ENCODE measurements at places on chromosomes 11 and 22.
A peak's percentile ranks its signal among the peaks of the same experiment; 100 is the strongest.

GRCh38 chr11:11243590-11244469, 109.2 kb downstream of the CSNK2A3 start:
- H3K36me3 ChIP-seq: peaks cover 6% of the 10 kb centered on the region
- DNase-seq: no peak
- no peaks in the 10 kb centered on the region for H3K4me1 ChIP-seq
- no peak overlapping the region for H3K4me3 ChIP-seq

- H3K4me1 ChIP-seq: peaks cover 24% of the 10 kb centered on the region
- no peaks in the 10 kb centered on the region for H3K27me3 ChIP-seq
- no peak for DNase-seq
- H3K27ac ChIP-seq: peak overlapping the region; percentile 96
These were observed 686 bp downstream of the LMF2 start for GRCh38 chr22:50506611-50507420.

- no peak overlapping the region for H3K4me3 ChIP-seq
- H3K27ac ChIP-seq: no peak overlapping the region
- peaks cover 24% of the 10 kb centered on the region for H3K36me3 ChIP-seq
- H3K4me1 ChIP-seq: no peaks in the 10 kb centered on the region
These were observed 19.7 kb upstream of the DNAJB13 start for GRCh38 chr11:73931039-73931645.

- H3K27me3 ChIP-seq: no peaks in the 10 kb centered on the region
- H3K36me3 ChIP-seq: no peaks in the 10 kb centered on the region
- no peak overlapping the region for H3K4me3 ChIP-seq
- H3K27ac ChIP-seq: no peak overlapping the region
- H3K4me1 ChIP-seq: no peaks in the 10 kb centered on the region
- DNase-seq: no peak
These were observed 245.4 kb downstream of the GRIK4 start for GRCh38 chr11:120756931-120757330.

GRCh38 chr11:72712168-72712751, 38.0 kb upstream of the PDE2A start:
- H3K36me3 ChIP-seq: peaks cover 38% of the 10 kb centered on the region
- H3K27ac ChIP-seq: no peak overlapping the region
- H3K27me3 ChIP-seq: no peaks in the 10 kb centered on the region
- no peak for DNase-seq
- peaks cover 3% of the 10 kb centered on the region for H3K4me1 ChIP-seq

DNA sequence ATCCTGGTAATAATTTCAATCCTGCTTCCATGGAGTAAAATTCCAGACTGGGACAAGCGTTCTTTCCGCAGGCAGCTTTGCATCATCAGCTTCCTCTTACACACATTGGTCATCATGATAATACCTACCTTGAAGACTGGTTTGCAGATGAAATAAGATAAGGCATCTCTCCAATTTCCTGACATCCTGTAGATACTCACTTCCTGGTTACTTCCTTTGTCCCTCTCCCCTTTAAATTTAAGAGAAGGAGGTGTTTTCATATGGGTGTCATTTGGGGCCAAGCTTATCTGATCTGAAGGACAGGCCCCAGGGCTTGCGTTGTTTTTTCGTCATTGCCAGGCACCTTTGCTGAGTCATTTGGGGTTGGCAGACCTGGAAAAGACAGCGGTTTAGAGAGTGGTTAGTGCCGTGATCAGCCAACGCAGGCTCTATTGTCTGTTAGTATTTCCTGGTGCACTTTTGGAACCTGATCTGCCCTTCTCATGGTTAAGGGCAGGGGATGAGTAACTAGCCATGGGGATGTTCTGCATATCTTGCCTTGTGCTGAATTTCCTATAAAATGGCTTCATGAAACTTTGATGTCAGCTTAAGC, 24.1 kb downstream of the GRAMD1B start:
- H3K27ac ChIP-seq: peak overlapping the region; percentile 82
- H3K27me3 ChIP-seq: no peaks in the 10 kb centered on the region
- H3K4me3 ChIP-seq: peak overlapping the region; percentile 3
- peaks cover 86% of the 10 kb centered on the region for H3K4me1 ChIP-seq
- peak; percentile 71 for DNase-seq

DNA sequence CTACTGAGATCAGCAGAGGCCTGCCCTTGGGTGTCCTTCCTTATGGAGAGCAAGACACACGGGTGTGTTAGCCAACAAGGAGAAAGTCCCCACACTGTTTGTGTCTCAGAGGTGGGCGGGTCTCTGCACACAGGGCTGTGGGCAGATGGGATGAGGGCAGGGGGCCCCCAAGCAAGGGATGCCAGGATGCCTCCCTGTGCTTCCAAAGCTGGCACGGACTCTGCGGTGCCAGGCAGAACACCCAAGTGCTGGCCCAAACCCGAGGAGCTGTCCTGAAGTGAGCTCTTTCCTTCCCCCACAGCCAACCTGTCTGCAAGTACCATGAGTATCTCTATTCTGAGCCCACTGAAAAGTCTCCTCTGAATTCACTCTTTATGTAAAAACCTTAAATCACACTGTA, 273.3 kb downstream of the CTTN start:
- no peak overlapping the region for H3K27ac ChIP-seq
- H3K27me3 ChIP-seq: peaks cover 12% of the 10 kb centered on the region
- no peak for DNase-seq

DNA sequence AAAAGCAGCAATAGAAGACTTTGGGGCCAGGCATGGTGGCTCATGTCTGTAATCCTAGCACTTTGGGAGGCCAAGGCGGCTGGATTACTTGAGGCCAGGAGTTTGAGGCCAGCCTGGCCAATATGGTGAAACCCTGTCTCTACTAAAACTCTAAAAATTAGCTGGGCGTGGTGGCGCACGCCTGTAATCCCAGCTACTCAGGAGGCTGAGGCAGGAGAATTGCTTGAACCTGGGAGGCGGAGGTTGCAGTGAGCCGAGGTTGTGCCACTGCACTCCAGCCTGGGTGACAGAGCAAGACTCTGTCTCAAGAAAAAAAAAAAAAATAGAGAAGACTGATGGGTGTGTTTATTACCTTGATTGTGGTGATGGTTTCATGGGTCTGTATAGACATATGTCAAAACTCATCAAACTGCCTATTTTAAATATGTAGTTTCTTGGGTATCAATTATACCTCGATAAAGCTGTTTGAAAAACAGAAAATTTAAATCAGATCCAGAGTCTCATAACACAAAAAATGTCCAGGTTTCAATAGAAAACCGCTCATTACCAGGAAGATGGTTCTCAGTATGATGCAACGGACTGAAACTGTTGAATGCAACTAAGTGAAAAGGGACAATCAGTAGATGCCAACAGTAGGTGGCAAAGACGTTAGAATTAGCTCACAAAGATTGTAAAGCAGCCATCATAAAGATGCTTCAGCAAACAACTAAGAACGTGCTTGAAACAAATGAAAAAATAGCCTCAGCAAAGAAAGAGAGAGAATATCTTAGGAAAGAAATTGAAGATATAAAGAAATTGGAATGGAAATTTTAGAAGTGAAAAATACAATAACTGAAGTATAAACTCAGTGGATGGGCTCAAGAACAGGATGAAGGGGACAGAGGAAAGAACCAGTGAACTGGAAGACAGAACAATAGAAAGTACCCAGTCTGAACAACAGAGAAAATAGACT, 33.1 kb upstream of the SEPTIN5 start:
- H3K4me1 ChIP-seq: no peaks in the 10 kb centered on the region
- H3K27ac ChIP-seq: no peak overlapping the region
- peaks cover 41% of the 10 kb centered on the region for H3K27me3 ChIP-seq
- no peak overlapping the region for H3K4me3 ChIP-seq
- H3K36me3 ChIP-seq: no peaks in the 10 kb centered on the region

- no peaks in the 10 kb centered on the region for H3K4me1 ChIP-seq
- H3K36me3 ChIP-seq: no peaks in the 10 kb centered on the region
- no peaks in the 10 kb centered on the region for H3K27me3 ChIP-seq
- H3K4me3 ChIP-seq: no peak overlapping the region
These were observed 587.7 kb downstream of the BRD1 start for GRCh38 chr22:49240016-49240380.
